NCI-H524 treated with DMSO at 0.1 percent for 48 hours (cell line): ENCODE measurements at places on chromosomes 5 and 9.

GRCh38 chr5:446883-447263 is 3.9 kb downstream of the EXOC3 start:
- no peak for DNase-seq

GRCh38 chr5:130549884-130550561 is 615.0 kb downstream of the HINT1 start:
- no peak for DNase-seq

DNA sequence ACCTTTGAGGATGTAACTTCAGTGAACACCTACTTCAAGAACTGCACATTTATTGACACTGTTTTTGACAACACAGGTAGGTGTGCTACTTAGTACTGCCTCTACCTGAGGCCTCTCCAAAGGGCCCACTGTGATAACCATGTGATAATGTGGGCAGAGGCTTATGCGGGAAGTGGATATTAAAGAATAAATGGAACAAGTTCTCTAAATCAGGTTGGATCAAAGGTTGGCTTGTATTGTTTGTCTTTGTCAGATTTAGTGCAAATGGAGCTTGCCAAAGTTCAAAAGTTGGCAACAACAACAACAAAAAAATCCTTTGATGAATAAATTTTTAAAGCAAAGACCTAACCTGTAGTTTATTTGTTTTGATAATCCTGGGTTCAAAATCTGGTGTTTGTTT is 104.2 kb upstream of the IQGAP2 start:
- DNase-seq = no peak

GRCh38 chr9:20553558-20554149 is 68.6 kb downstream of the MLLT3 start:
- DNase-seq = no peak

GRCh38 chr5:61969347-61969746 is 336.7 kb upstream of the KIF2A start:
- no peak for DNase-seq

GRCh38 chr5:168120401-168121137 is 170.9 kb upstream of the WWC1 start:
- no peak for DNase-seq

DNA sequence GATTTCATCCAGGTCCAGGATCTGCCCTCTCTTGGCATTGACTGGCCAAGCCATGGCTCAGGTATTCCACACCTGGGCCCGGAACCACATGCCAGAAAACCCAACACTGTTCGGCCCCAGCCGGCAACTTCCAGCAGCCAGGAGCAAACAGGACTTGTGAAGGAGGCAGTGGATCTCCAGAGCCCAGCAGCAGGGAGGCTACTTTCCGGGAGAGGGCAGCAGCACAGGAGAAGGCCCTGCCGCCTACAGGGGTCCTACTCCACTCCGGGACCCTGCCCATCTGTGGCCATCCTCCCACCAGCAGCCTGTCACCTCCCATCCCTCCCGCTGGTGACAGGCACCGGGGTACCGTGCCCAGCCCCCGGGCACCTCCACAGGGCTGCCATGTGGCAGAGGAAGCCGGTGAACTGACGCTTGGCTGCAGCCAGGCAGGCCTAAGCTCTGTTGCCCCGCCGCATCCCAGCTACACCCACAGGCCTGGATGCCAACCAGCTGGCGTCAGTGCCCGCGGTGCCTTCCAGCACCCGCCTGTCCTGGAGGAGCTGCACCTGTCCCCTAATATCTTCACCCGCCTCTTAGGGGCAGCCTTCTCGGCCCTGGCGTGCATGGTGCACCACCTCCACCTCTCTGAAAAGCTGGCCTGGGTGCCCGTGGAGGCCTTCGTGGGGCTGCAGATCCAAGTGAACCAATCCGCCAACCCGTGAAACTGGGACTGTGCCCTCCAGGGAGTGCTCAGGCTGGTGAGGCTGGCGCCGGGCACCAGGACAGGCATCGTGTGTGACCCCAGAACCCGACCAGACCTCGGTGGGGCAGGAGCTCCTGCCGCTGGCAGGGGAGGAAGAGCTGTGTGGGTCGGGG is 18.9 kb upstream of the SLC30A5 start:
- no peak for DNase-seq

- DNase-seq = peak; percentile 55
These were observed 399.0 kb upstream of the BRINP1 start for GRCh38 chr9:119768266-119768665.

- no peak for DNase-seq
These were observed 41.3 kb upstream of the CACNA1B start for GRCh38 chr9:137836151-137836830.

DNA sequence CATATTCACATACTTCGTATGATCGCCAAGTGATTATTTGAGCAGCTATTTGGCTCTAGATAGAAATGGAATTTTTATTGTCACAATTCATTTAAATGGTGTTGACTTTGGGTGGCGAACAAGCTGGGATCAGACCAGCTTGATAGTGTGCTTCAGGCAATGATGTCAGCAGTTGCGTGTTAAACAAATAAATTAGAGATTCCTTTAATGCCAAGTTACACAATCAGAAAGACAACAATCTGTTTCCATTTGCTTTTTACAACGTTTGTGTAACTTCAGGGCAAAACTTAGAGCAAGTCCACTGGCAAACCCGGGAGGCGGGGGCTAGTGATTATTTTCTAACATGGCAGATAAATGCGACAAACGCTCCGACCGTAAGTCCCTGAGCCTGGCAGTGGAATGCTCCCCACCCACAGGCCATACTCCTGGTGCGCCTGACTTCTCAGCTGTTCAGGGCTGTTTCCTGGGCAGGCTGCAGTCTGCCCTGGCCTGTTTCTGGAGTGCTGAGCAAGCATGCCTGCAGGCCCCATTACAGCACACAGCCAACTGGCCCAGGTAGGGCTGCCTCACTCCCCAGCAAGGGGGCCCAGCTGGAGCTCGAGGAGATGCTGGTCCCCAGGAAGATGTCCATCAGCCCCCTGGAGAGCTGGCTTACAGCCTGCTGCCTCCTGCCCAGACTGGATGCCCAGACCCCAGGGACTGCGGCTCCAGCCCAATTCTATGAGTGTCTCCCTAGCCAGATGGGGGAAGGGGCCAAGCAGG is 88.7 kb downstream of the BASP1 start:
- DNase-seq = no peak

GRCh38 chr5:170630226-170630625 is 126.4 kb downstream of the KCNIP1 start:
- no peak for DNase-seq

DNA sequence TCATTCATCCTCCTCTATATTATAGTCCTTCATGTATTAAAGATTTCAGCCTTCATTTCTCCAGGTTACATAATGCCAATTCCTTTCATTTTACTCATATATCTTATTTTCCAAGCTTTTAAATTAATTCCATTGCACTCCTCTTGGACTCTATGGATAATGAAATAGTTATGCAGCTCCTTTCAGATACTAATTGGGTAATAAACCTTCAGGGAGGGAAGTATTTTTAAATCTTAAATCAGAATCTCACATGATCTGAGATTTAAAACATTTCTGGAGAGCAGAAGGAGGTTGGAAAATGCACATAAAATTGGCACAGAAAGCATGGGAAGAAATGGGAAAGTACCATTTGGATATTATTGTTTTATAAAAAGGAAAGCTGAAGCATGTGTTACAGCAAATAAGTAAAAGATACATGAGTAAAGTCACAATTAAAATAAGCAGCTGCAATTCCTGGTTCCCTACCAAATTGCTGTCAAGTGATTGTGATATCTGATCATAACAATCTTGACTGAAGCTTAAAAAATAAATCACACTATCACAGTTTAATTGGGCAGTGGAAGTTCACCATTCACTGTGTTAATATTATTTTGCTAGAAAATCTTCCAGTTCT is 257.9 kb upstream of the NREP start:
- no peak for DNase-seq

GRCh38 chr5:138711087-138711486 is 42.1 kb upstream of the CTNNA1 start:
- DNase-seq = no peak

DNA sequence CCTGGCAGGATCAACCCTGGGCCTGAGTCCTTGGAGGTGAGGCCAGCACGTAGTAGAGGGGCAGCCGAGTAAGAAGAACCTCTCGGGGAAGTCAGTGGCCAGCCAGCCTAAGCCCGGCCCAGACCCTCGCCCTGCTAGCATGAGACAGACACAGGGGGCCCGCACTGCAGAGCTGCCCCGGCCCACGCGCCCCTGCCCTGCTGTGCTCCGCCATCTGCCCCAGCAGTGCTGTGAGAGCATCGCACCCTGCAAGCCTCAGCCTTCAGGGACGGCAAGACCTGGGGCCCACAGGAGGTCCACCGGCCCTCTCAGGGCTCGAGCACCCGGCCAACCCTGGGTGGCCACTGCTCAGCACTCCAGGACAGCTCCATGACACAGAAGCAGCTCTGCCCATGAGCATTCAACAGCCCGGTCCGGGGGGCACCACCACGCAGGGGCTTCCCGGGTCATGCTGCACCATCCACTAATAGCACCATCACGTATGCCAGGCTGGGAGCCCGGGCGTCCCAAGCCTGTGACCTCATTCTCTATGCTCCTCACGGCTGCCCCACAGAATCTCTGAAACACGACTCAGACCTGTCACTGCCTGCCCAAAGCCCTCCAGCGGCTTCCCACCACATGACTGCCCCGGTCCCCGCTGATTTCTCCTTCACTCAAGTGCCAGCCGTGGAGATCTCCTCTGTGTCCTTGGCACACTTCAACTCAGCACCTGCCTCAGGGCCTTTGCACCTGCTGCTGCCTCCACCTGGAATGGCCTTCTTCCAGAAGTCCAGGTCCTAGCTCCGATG is 38.1 kb downstream of the ADAMTS2 start:
- DNase-seq = no peak

DNA sequence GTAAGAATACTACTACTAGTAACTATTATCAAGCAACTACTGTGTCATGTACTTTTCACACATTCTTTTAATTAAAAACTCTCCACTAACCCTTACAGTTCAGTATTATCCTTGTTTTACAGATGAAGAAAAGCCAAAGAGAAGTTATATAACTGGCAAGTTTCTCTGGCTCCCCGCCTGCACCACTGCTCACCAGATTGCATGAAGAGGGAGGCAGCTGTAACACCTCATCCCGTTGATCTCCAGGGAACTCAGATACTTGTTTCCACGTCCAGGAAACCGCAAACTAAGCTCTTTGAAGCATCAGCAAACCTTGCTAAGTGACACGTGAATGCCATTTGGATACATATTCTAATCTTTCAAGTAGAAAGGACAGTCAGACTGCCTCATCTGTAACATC is 70.3 kb downstream of the RIGI start:
- no peak for DNase-seq

- DNase-seq = no peak
These were observed 157.2 kb upstream of the PITX1 start for GRCh38 chr5:135191084-135191826.

DNA sequence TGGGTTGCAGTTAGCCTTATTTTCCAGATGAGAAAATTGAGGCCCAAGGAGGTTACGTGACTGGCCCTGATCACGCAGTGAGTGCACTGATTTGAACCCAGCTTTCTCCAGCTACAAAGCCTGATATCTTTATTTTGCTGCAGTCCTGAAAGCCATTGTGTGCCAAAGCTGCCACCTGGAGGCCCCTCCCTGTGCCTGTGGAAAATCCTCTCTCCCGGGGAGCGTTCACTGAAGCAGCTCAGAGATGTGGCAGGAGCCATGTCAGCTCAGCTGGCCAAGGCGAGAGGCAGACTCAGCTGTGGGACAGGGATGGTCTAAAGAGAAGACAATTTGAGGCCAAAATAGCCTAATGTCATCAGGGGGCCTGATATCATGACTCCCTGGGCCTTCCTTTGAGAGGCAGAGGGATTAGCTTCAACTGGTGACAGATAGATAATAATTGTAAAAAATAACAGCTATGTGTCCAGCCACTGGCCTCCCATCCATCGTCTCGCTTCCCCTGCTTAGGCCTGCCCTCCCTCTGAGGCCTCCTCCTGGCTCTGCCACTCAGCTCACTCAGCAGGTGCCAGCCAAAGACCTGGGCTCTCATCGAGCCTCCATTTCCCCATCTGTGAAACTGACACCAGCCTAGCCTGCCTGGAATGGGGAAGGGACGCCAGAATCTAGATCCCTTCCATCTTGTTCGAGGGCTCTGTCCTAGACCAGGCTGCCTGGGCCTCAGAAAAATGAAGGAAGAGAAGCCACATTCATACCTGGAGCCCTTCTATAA is 74.3 kb upstream of the GGTA1 start:
- no peak for DNase-seq

GRCh38 chr9:89154651-89155336 is 23.8 kb downstream of the SHC3 start:
- no peak for DNase-seq

DNA sequence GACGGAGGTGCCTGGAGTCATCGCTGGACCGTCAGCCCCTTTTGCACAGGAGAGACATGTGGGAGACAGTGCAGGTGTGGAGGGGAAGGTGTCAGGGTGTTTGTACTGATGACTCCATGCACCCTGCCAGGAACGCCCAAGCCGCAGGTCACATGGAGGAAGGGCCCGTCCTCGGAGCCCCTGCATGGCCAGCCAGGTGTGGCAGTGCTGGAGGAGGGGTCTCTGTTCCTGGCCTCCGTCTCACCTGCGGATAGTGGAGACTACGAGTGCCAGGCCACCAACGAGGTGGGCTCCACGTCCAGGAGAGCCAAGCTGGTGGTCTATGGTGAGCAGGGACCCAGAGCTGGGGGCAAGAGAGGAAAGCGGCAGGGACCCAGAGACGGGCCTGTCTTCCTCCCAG is 81.5 kb downstream of the HMCN2 start:
- no peak for DNase-seq

- DNase-seq = no peak
These were observed 9.8 kb upstream of the CCDC69 start for GRCh38 chr5:151233616-151234085.

DNA sequence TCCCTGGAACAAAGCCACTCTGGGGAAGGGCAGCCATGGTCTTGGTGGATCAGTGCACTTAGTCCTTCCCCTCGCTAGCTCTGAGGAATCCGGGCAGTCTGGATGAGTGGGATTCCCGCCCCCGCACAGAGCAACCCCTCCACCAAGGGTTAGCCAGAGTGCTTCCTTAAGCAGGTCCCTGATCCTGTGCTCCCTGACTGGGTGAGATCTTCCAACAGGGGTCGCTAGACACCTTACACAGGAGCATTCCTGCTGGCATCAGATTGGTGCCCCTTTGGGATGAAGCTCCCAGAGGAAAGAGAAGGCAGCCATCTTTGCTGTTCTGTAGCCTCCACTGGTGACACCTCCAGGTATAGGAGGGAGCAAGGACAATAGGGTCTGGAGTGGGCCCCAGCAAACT is 228.8 kb downstream of the AP3B1 start:
- DNase-seq = no peak

DNA sequence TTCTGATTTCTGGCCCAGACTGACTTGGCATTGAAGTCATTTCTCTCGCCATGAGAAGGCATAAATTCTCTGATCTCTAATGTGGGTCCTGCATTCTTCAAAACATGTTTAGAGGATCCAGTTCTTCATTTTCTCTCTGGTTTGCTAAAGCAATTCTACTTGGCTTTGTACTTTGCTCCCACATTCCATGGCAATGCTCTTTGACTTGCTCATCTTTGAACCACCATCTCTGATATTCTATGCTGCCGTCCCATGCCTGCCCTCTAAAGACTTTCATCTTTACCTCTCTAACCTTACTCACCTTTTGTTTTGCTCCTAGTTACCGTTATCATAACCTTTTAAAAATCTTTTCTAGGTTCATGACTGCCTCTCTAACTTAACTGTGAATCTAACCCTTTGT is 366.9 kb downstream of the KIF4B start:
- DNase-seq = no peak

- DNase-seq = no peak
These were observed 1819.8 kb downstream of the MAT2B start for GRCh38 chr5:165325221-165325620.

GRCh38 chr5:26666371-26666770 is 372.0 kb downstream of the CDH9 start:
- DNase-seq = no peak
